GM23338 (cell line): ENCODE measurements at places on chromosomes 5 and 9.

DNA sequence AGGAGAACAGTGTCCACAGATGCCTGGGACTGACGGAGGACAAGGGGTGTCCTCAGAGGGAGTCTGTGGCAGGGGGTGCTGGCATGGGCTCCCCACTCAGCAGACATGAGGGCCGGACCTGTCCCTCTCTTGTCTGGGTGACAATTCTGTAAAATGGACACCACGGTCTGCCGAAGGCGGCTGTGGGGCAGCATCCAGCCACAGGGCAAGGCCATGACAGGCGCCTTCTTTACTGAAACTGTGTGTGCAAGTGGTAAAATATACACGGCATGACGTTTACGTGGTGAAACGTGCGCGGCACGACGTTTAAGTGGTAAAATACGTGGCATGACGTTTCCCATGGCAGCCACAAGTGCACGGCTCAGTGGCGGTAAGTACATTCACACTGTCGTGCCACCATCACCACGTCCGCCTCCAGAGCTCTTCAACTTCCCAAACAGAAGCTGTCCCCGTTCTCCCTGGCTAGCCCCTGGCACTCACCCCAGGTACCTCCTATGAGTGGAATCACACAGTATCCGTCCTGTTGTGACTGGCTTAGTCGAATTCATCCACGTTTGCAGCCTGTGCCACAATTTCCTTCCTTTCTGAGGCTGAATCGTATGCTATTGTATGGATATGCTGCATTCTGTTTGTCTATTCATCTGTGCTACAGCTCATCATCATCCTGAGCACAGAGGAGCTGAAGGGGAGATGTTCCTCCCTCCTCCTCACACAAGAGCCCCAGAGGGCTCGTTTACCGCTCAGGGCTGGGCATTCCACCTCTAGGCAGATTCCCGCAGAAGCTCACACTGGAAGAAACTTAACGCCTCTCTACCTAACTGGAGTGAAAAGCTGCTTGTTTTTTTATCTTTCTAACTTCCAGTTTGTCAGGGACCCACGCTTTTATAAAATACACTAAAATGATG, 52.5 kb downstream of the COL23A1 start:
- no peak for DNase-seq

DNA sequence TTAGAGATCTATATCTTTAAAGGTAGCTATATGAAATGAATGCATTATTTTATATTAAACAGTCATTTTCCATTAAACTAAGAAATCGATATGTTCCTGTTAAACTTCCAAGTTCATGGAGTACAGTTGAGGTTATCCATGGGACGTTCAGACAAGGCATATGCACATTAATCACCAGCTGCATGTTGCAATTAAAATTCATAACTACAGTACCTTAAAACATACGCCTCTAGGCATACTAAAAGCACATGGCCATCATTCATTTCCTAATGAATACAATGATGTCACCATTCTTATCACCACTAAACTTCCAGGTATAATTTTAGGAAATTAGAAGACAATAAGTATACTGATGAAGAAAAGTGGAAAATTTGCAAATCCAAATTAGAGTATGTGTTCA, 174.3 kb downstream of the CDH12 start:
- DNase-seq = no peak

- peak; percentile 91 for DNase-seq
These were observed 85.2 kb downstream of the ARSB start for GRCh38 chr5:78899922-78900362.

DNA sequence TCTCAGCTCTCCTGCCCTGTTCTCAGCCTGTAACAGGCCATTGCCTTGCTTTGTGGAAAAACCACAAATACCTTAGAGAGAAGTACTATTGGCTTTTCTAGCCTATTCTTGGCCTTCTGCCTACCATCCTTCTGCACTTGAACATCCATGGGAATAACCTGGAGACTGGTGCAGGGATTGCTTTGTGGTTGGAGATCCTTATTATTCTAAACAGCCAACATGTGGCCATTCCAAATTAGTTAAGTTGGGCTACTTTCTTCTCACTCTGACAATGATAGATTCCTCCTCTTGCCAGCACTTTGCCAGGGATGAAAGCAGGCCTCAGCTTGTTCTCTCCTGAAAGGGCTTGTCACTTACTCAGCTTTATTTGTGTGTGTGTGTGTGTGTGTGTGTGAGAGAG, 240.4 kb downstream of the GLIS3 start:
- DNase-seq = no peak

- no peak for DNase-seq
These were observed 275.5 kb downstream of the SPOCK1 start for GRCh38 chr5:137223324-137224295.

- no peak for DNase-seq
These were observed 47.9 kb upstream of the TMEM215 start for GRCh38 chr9:32735476-32735875.

DNA sequence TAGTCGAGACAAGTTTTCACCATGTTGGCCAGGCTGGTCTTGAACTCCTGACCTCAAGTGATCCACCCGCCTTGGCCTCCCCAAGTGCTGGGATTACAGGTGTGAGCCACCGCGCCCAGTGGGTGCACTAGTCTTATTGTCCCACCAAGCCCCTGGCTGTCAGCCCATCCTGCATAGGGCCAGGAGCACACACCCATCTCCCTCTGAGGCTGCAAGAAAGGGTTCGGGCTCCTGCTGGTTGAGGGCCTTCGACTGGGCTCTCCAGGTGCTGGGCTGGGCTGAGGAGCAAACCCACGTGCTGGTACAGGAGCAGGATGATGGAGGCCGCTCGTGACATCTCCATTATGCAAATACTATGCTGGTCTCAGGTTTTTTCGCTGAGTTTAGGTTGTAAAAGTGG, 25.1 kb upstream of the RNF130 start:
- DNase-seq = no peak

DNA sequence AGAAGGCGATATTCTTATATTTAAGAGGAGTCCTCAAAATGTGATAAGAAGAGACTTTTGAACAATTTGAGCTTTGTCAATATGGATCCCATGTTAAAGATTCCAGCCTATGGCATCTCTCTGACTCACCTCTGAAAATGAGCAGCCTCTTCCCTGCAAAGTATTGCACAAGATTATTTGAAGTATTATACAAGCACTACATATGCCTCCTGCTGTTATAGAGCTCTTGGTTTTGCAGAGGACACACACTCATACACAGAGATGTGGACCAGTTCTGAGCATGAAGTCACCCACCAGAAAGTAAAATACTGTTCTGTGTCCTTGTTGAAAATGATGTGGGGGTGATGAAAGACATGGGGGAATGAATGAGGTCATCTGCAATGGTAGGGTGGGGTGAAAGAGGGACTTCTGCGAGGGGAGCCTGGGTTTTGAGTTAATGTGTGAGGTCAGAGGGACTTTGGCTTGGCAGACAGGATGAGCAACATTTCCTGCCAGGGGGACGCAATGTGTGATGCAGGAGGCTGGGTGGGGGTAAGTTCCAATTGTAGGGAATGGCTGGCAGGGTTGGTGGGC, 25.8 kb downstream of the FBXL7 start:
- no peak for DNase-seq

GRCh38 chr5:90709323-90710155, 150.9 kb downstream of the ADGRV1 start:
- peak; percentile 80 for DNase-seq

- DNase-seq = peak; percentile 58
These were observed 28.5 kb downstream of the GLRA1 start for GRCh38 chr5:151896031-151896691.

DNA sequence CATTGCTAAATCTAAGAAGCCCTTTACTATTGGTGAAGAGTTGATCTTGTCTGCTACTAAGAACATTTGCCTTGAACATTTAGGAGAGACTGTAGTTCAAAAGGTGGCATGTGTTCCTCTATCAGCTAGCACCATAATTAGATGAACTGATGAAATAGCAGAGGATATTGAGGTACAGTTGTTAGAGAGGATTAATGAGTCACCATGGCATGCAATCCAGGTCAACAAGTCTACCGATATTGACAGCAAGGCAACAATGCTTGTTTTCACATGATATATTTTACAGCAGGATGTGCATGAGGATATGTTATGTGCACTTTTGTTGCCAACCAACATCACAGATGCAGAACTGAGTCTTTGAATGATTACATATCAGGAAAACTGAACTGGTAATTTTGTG, 134.3 kb upstream of the CDH9 start:
- no peak for DNase-seq

- DNase-seq = no peak
These were observed 528.9 kb upstream of the MEF2C start for GRCh38 chr5:89411891-89412290.

DNA sequence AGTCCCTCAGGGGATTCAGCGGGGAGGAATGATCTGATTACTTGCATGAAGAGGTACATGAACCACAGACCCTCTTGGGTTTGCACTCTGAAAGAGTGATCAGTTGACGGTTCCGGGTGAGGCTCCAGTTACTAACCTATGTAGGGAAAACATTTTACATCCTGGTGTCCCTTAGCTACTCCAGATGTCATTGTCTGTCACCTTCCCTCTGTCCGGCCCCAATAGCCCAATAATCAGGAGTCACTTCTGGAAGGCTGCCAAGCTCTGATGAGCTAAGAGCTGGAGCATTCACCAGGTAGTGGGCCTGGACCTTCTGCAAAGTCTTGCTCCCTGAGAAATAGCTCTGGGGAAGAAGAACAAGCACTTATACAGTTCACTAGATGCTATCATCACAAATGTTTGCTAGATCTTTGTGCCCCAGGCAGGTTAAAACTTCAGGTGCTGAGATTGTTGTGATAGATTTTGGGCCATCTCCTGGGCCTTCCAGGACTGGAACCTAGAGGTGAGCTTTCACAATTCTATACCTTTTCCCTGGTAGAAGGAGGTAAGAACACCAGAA, 64.5 kb downstream of the ENTREP1 start:
- no peak for DNase-seq

DNA sequence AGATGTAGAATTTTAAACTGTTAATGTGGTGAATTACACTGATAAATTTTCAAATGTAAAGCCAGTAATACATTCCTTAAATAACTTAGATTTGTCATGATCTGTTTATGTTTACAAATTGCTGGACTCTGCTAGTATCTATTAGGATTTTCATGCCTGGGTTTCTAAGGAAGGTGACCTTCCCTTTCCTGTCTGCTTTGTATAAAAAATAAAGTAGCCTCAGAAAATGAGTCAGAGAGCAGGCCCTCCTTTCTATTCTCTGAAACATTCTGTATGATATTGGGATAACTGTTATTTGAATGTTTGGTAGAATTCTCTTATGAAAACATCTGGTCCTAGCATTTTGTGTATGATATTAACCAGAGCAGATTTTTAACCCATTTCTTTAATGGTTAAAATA, 255.3 kb downstream of the SYK start:
- DNase-seq = no peak

GRCh38 chr5:10427978-10428377, 13.7 kb upstream of the ROPN1L start:
- no peak for DNase-seq

DNA sequence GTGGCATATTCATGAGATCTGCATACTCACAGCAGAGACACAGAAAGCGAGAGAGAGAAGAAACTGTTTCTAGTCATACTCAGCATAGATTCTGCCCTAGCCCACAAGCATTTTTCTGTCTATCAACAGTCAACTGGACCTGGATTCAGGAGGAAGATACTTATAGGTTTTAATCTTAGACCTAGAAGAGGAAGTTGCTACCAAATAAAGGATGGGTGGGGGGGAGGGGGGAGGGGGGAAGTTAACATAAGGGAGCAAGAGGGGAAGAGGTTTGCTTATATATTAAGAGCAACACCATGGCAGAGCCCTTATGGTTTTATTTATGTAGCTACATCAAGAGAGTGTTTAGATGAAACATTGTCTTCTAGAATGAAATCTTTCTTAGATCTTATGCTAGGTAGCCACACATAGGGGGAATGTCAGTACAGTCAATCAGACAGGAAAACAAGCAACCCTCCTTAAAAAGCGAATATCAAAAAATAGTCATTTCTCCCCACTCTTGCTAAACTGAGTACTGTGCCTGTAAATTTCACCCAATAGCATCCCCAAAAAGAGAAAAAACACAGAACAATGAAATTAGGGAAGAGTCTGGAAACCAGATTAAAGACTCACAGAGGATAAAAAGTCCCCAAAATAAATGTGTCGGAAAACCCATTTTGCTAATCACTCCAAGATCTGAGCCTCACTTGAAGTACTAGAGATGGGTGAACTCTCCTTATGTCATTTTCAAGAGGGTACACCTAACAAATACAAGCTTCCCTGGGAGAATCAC, 192.7 kb upstream of the NR4A3 start:
- no peak for DNase-seq

DNA sequence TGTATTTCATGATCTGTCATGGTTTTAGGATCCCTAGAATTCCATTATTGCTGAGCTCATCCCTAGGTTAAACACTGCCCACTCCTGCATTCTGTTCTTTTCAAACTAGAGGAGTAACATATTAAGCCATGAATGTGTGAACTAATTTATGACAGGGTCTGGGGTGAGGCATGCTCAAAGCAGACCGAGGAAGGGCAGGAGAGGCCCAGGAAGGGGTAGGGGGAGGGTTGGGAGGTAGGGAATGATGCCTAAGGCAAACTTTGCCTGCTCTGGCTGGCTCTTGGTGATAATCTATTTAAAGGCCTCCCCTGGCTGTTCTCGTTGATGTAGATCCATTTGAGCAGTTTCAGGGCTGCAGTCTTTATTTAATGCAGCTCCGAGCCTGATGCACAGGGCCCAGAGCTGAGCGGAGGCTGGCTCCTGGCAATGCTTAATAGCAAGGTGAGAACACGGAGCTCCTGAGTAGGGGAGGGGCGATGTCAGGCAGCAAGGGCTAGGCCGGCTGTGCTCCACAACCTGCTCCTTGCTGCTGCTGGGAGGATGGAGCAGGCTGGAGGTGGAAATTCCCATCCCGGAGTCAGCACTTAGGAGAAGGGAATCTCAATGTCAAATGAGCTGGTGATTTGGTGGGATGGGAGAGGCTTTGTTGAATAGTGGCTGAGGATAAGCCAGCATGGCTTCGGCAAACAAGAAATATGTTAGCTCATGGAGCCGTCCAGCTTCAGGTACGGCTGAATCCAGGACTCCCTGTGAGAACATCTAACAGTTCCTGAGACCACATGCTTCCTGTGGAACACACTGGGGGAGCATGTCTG, 73.2 kb upstream of the UNC5A start:
- DNase-seq = no peak

DNA sequence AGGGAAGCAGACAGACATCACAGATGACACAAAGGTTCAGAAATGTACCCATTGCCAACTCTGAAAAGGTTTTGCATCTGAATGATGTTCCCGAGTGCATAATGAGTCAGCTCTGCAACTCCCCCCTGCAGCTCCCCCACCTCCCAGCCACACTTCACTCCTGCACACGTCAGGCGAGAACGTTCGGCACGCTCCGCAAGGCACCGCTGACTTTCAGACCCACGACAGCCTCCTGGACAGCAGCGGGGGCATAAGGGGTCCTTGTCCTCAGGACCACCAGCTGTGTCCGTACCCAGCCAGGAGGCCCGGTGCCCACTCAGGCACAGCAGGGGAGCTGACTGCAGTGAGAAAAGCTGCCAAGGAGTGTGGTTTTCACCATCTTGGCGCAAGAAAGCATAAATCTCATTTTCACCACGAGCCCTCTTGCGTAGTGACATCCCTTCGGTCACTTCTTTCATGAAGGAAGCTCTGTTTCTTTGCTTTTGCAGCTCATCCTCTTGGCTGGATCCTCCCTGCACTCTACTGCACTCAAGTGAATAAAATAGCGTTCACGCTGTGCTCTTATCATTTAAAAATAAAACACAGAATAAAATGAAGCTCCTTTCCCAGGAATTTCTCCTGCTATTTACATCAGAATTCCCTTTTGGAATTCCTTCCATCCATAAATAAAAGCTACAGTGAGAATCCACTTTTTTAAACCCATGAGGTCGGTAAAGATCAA, 9.9 kb downstream of the GFPT2 start:
- DNase-seq = peak; percentile 88
